HuH-7.5 (cell line): ENCODE measurements at places on chromosomes 1 and 21.

- DNase-seq = no peak
Measured at GRCh38 chr1:158652721-158653334, 33.7 kb downstream of the SPTA1 start.

DNA sequence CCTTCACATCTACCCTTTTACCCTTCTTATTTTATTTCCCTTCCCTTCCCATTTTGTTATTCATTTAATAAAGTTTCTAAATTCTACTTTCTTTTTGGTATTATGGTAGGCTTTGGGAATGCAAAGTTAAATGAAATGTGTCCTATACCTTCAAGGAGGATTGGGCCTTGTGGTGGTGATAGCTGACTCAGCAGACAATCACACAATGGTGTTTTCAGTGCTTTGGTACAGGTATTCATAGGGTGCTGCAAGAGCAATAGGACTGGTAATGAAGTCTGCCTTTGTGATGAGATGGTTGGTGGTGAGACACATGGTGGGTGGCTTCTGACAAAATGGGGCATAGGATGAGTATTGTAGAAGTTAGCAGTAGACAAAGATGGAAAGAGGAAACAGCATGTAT is 21.9 kb upstream of the SPAG17 start:
- no peak for DNase-seq

- no peak for DNase-seq
Measured at GRCh38 chr1:29176576-29176975, 5.1 kb downstream of the SRSF4 start.

- no peak for DNase-seq
Measured at GRCh38 chr1:54361342-54361741, 44.9 kb downstream of the SSBP3 start.

DNA sequence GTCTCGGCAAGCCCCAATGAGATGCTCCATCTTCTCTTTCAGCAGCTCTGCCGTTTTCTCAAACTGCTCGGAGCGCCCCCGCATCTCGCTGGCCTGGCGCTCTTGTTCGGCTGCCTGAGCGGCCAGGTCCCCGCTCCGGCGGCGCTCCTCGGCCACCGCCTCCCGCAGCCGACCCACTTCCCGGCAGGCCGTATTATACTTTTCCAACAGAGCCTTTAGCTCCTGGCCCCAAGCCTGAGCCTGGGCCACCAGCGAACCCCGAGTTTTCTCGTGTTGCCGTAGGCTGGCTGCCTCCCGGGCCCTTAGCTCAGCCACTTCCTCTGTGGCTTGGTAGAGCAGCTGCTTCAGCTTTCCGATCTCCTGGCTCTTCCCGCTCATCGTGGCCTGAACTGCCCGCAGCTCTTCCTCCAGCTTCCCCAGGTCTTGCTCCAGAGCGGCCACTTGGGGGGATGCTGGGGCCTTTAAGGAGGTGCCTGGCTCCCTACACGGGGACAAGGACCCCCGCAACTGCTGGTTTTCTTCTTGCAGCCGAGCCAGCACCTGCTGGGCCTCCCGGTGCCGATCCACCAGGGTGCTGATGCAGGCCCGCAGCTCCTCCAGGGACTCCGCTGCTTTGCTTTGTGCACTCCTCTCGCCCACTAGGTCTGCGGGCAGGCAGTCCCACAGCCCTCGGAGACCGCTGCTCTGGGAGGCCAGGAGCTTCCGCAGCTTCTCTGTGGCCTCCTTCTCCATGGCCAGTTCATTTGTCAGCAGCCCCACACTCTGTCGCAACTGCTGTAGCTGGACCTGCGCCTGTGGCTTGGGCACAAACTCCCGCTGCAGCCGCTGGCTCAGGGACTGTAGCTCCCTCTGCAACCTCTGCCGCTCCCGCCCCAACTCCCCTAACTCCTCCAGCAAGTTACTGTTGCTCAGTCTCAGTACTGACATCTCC is 13.4 kb upstream of the PIAS3 start:
- DNase-seq = no peak

DNA sequence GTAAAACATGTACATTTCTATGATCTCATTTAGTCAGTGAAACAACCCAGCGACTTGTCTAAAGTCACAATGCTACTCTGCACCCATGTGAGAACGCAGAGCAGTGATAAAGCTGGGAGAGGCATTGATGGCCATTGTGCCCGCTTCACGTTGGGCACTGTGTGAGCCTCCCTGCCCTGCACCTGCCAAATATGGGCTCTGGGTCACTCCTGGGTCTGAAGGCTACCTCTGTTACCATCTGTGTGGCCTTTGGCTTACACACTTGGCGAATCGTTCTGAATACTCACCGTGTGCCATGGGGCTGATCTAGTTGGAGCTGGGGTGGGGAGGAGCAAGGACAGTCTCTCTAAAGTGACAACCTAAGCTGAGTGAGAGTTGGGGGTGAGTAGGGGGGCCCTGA is 29.9 kb downstream of the PCSK9 start:
- no peak for DNase-seq

DNA sequence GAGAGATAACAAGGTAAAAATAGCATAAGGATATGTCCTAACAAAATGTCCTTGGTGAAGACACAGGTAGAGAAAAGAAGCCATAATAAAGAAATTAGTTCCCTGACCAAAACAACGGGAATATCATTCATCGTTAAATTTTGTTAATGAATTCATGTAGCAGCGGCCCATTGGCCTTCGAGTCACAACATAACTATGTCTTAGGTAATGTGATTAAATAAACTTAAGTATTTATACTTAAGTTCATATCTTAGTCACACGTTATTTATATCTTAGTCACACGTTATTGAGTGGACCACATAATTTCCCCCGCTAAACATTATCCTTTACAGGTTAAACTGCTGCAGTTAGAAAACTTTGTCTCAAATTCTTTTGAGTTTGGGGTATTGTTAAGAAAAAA is 1.2 kb downstream of the NEXN start:
- no peak for DNase-seq
